Kidney tubule cell (primary cell): ENCODE measurements at places on chromosomes 12 and 14.

DNA sequence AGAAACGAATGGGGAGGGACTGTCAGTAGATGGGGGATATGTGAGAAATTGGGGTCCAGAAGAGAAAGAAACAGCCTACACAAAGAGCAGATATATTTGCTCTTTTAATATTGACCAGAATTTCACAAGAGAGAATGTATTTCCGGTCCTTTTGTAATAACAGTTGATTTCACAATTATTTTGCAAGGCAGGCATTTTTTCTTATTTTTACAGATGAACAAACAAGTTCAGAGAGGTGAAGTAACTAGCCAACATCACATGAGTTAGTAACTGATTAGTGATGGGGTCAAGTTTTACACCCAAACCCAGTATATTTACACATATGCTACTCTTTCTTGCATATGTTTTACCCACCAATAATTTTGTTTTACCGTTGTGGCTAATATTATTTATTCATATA, 188.2 kb downstream of the NAV3 start:
- no peak for DNase-seq

GRCh38 chr14:61513986-61514830, 181.1 kb upstream of the HIF1A start:
- no peak for DNase-seq

- DNase-seq, result no peak
Observed at GRCh38 chr12:70185301-70185700, 57.9 kb upstream of the CNOT2 start.

GRCh38 chr12:2776129-2776806, 18.5 kb upstream of the FKBP4 start:
- no peak for DNase-seq

DNA sequence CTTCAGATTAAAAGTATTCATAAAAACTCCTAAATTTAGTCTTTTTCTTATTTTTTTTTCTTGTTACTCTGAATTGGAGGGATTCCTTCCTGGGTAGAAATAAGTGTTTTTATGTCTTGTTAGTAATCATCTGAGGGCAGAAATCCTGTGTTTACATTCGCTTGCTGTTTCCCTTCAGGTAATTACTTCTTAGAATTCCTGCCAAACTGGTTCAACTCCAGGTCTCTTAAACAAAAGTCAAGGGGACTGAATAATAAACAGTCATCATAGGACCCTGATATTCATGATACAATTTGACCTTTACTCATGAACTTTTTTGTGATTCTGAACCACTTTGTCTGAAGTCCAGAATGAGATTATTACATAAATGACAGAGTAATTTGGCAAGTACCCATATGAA, 843.9 kb downstream of the FLRT2 start:
- DNase-seq, result no peak
